ENCODE measurements at places on chromosomes 16 and 17. TPM values are rescaled to one million over a fixed set of nuclear protein-coding genes. Genes with fewer than 3 reads are reported as not detected.

Gene RILP
- total RNA-seq: 12.2 TPM

Gene HBA2
- not detected for total RNA-seq

Gene KDM6B
- total RNA-seq: 7.6 TPM

Gene EVPL
- total RNA-seq: not detected

Gene NPTX1
- 0.81 TPM for total RNA-seq

Gene LHX1
- not detected for total RNA-seq

Gene DPEP3
- total RNA-seq: not detected

Gene TMEM238L
- total RNA-seq: not detected

Gene TBC1D3
- total RNA-seq: 2.3 TPM

Gene SPATA22
- total RNA-seq: not detected

Gene UQCRC2
- total RNA-seq: 115 TPM

Gene CCT6B
- total RNA-seq: 2.4 TPM

Gene CTU2
- 13.5 TPM for total RNA-seq

Gene ZNF629
- total RNA-seq: 12.8 TPM

Gene RAB37
- total RNA-seq: 5.8 TPM

Gene CNGB1
- not detected for total RNA-seq

Gene MT1G
- total RNA-seq: not detected

Gene STX8
- total RNA-seq: 52.0 TPM

Gene HSPB9
- not detected for total RNA-seq

Gene MT1F
- not detected for total RNA-seq

Gene TBC1D10B
- total RNA-seq: 32.0 TPM

Gene CCDC200
- not detected for total RNA-seq

Gene NPB
- total RNA-seq: not detected

Gene PLCG2
- 3.8 TPM for total RNA-seq

Gene CES4A
- total RNA-seq: 1.4 TPM

Gene KRT34
- total RNA-seq: not detected

Gene ITGA3
- 108 TPM for total RNA-seq

Gene BCL6B
- 0.90 TPM for total RNA-seq

Gene NPIPB5
- total RNA-seq: 17.0 TPM

Gene HID1
- total RNA-seq: 0.81 TPM

Gene HAGH
- total RNA-seq: 66.8 TPM

Gene TBC1D3C
- 0.54 TPM for total RNA-seq

Gene PIPOX
- not detected for total RNA-seq

Gene AXIN2
- 11.7 TPM for total RNA-seq

Gene PRDM7
- total RNA-seq: not detected

Gene KRT39
- not detected for total RNA-seq

Gene ABCC11
- not detected for total RNA-seq

Gene C17orf78
- not detected for total RNA-seq

Gene MYH11
- total RNA-seq: 0.16 TPM

Gene SLC13A2
- not detected for total RNA-seq

Gene PIK3R6
- total RNA-seq: not detected

Gene FBXL19
- 15.2 TPM for total RNA-seq

Gene C17orf50
- total RNA-seq: not detected

Gene CD7
- total RNA-seq: 0.49 TPM

Gene GGT6
- total RNA-seq: not detected

Gene NXN
- total RNA-seq: 46.0 TPM

Gene PRSS22
- not detected for total RNA-seq

Gene SULT1A2
- total RNA-seq: 4.7 TPM

Gene CLEC19A
- not detected for total RNA-seq

Gene FA2H
- total RNA-seq: not detected

Gene MAP2K6
- under 0.01 TPM for total RNA-seq

Gene IL17C
- not detected for total RNA-seq

Gene EPX
- not detected for total RNA-seq

Gene SPNS3
- total RNA-seq: not detected

Gene HOXB1
- not detected for total RNA-seq

Gene KRTAP4-3
- total RNA-seq: not detected

Gene ARL2BP
- total RNA-seq: 82.6 TPM

Gene QPRT
- 1.3 TPM for total RNA-seq

Gene PSMD11
- total RNA-seq: 51.2 TPM

Data from cardiac atrium fibroblast (primary cell).